ENCODE measurements at places on chromosomes 2 and 18.

DNA sequence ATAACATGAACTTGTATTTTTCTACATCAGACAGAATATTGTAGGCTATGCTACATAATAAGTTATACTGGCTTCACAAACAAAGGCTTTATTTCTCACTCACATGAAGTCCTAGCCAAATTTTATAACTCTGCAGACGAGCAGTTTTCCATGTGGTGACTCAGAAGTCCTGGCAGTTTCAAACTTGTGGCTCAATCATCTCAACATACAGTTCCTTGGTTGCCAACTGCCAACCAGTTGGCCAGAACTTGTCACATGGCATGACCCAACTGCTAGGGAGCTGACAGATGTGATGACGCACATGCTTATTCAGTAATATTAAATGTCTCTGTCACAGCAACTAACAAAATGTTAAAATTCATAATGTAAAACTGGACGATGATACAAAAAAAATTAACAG lies 63.8 kb upstream of the ZC3H15 start:
- no peak for DNase-seq

DNA sequence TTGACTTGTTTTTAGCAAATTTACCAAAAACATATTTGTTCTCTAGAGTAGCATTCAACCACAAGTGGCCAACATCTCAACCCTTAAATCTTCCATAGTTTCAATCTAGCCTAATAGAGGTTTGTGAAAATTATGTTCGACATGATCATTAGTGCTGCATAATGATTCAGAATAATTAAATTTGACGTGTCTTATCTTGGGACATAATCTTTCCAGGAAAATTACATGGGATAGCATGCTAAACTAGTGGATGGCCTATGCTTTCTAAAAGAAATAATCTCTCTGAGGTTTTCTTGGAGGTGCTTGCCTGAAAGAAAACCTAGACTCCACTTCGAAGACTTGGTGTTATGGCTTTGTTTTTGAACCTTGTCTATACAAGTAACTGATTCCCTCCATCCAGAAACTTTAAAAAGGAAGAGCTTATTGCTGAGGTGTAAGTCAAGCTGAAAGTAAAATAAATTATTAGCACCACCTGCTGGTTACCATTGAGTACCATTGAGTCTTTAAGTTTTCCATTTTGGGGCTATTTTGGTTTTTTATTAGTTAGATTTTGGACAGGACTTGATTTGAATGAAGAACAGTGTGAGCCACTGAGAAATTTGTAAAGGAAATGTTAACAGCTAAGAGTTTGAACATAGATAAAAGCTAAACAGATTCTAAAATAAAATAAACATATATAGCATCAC lies 32.7 kb downstream of the COX7A2L start:
- DNase-seq = no peak

GRCh38 chr2:96955762-96956161 lies 30.6 kb downstream of the FAM178B start:
- no peak for DNase-seq

- DNase-seq = no peak
Measured at GRCh38 chr18:55464581-55464980, 123.4 kb downstream of the TCF4 start.

GRCh38 chr2:190513877-190514276 lies 20.6 kb downstream of the NEMP2 start:
- no peak for DNase-seq

DNA sequence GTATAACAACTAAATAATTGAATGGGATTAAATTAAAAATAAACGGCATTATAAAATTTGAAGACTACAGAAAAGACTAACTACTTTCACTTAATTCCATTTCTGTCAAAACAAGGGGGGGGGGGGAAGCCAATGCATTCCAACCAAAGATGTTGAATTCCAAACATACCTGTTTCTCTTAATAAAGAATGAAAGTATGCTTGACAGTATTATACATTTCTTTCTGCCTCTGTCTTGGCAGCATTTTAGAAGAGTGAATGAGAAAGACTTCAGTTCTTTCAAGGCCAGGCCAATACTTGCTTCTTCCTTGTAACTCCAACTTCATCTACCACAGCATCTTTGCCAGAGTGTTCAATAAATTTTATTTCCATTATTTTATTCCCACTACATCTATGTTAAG lies 65.9 kb downstream of the PDE11A start:
- DNase-seq = no peak

DNA sequence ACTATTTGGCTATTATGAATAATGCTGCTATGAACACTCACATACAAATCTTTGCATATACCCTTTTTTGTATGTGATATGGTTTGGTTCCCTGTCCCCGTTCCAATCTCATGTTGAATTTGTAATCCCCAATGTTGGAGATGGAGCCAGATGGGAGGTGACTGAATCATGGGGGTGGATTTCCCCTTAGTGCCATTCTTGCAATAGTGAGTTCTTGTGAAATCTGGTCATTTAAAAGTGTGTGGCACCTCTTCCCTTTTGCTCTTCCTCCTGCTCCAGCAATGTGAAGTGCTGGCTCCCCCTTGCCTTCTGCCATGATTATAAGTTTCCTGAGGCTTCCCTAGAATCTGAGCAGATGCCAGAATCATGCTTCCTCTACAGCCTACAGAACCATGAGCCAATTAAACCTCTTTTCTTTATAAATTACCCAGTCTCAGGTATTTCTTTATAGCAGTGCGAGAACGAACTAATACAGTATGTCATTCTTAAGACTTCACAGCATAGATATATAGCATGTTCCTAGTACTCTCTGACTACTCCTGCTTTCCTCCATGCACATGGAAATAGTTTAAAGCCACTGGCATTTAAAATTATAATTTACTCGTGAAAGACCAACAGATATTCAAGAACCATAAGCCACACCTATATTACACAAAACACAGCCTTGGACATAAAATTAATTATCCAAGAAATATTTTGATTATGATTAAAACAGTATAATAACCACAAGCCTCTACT lies 75.2 kb downstream of the COBLL1 start:
- DNase-seq = no peak

DNA sequence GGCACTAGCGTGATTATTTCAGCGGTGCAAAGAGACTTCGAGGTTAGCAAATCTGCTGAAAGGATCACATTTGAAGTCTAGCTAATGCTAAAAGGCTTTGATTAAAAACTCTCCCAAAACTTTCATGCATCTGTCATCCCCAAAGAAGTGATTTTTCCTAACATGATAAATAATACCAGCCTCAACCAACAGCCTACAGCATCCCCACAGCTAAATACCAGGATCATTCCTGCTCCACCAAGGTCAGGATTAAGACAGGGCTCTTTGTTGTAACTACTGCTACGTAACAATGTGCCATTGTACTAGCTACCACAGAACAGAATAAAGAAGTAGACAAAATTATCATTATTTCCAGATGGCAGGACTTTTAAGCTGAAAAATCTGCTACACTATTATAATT lies 1.6 kb downstream of the OR6B3 start:
- DNase-seq = no peak

GRCh38 chr18:75538727-75539126 lies 111.2 kb upstream of the SMIM21 start:
- no peak for DNase-seq

GRCh38 chr2:105582952-105583660 lies 161.6 kb upstream of the NCK2 start:
- no peak for DNase-seq

DNA sequence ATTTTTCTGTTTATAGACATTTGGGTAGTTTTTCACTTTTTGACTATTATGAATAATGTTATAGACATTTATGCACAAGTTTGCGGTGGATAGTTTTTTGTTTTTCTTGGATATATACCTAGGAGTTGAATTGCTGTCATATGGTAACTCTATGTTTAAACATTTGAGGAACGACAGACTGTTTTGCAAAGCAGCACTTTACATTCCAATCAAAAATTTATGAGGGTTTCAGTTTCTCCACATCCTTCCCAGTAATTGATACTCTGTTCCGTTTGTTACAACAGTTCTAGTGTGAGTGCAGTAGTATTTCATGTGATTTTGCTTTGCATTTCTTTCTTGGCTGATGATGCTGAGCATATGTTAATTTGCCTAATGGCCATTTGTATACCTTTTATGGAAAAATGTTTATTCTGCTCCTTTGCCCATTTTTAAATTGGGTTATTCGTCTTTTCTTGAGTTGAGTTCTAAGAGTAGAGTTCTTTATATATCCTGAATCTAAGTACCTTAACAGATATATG lies 617.3 kb upstream of the LRATD1 start:
- DNase-seq = no peak

GRCh38 chr18:77949355-77949973 lies 699.8 kb downstream of the GALR1 start:
- no peak for DNase-seq

DNA sequence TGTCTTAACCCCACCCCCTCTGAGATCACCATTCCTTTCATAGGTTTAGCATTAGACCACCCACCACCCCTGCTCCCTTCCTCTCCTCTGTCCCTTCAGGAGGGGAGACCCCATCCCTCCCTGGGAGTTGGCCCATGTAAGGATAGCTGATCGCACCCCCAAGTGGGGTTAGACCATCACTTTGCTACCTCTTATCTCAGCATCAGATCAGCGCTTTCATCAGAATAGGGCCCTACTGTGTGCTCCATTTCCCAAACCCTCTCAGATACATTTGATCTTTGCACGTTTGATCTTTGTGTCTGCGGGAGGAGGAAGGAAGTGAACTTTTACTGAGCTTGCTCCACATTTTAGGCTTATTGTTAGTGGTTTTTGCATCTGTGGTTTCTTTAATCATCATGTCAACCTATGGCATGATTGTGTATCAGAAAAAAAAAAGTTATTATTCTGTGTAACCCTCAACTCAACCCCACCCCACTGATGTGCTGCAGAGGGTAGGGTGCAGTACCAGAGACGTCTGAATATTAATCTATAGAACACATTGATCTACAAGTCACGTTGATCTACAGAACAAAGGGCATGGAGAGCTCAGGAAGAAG lies 81.2 kb downstream of the PDCL3 start:
- DNase-seq = no peak

DNA sequence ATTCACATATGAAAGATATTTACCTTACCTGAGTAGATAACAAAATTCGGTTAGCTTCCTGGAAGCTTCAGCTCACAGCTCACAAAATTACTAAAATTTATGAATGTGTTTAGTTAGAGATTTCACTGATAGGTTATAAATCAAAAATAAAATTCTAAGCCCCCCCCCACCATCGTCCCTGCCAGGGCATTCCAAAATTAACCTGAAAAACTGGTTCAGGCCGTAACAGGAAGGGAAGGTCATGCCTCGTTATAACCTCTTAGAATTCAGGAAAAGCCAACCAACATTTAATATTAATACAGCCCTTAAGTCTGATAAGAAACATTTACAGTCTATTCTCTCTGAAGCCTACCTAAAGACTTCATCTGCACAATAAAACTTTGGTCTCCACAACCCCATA lies 48.9 kb downstream of the COX7A2L start:
- DNase-seq = no peak

- DNase-seq = no peak
Measured at GRCh38 chr2:28413152-28413898, 20.7 kb downstream of the FOSL2 start.

DNA sequence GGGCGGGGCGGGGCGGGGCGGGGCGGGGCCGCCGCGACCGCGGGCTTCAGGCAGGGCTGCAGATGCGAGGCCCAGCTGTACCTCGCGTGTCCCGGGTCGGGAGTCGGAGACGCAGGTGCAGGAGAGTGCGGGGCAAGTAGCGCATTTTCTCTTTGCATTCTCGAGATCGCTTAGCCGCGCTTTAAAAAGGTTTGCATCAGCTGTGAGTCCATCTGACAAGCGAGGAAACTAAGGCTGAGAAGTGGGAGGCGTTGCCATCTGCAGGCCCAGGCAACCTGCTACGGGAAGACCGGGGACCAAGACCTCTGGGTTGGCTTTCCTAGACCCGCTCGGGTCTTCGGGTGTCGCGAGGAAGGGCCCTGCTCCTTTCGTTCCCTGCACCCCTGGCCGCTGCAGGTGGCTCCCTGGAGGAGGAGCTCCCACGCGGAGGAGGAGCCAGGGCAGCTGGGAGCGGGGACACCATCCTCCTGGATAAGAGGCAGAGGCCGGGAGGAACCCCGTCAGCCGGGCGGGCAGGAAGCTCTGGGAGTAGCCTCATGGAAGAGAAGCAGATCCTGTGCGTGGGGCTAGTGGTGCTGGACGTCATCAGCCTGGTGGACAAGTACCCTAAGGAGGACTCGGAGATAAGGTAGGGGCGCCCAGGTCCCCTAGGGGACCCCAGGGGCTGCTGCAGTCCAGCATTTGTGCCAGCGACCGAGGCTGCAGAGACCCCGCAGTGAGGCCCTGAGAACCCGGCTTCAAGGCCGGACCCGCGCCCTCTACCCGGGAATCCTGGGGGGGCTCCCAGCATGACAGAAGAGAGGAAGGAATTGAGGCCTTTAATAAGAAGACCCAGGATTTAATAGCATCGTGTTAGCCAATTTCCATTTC lies at the start of gene KHK:
KHK (plus strand) TSS at position 49 of the 870 bp plus-strand sequence; CDS start at position 537, 488 bp downstream.
- DNase-seq = no peak

DNA sequence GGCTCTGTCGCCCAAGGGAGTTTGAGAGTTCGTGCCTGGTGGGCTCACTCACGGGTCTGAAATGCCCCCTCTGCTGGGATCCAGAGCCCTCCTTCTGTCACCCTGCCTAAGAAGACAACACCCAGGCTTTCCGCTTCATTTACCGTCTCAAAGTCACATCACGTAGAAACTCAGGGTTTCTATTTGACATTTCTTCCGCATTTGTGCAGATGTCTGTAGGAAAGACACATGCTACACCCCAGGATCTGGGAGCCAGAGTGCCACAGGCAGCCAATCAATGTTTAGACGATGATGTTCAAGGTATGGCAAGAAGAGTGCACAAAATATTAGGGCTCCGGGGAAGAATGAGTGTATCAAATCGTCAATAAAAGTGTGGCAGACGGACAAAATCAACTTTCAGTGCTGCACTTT lies 24.4 kb upstream of the ACKR3 start:
- no peak for DNase-seq

- no peak for DNase-seq
Measured at GRCh38 chr2:200756618-200757321, 54.9 kb upstream of the BZW1 start.

DNA sequence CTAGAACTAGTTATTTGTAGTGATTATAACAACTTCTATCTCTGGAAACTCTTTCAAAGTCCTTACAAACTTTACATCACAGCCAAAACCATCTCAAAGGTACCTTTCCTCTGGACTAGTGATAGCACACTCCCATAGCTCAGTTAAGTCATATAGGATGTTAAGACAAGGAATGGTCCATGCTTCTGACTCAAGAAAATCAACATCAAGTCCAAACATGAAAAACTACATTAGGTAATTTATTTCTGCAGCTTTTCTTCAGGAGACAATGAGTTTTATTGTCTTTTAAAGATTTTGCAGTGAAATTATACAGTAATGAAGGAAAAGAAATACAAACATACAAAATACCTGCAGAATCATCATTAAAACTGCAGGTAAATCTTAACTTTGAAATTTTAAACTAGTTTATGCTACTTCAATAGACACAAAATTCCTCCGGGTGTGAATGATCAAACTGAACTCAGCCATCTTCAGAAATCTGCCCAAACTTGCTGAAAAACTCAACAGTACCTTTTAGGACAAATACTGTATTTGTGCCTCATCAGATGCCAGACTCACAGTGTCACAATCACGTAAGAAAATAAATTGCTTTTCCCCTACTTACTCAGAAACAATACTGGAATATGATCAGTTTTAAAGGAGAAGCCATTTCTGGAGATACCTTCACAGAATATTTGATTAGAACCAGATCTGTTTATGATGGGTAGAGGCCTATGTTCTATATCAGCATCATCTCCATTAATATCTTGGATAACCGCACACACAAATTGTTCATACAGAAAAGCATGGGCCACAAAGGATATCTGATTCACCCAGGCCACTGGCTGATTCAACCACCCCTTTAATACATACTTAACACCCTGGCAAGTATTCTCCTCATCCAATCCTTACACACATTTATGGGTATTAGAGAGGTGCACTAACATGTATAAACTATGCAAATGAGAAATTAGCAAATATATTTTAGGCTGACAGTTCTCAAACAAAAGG lies 2.6 kb downstream of the TMEM131 start:
- no peak for DNase-seq

Measured in stimulated activated CD4-positive, alpha-beta T cell treated with anti-CD3 and anti-CD28 coated beads, Interleukin-1b, Interleukin-23, amount 100 ng/mL, for 24 hours (primary cell).